ENCODE measurements at places on chromosomes 1 and 21. TPM values are rescaled to one million over a fixed set of nuclear protein-coding genes. Genes with fewer than 3 reads are reported as not detected.

GRCh38 chr1:202952818-202953217 is 5.3 kb downstream of the ADIPOR1 start:
- peak overlapping the region; percentile 63 for H3K27ac ChIP-seq
- peaks cover 24% of the 10 kb centered on the region for H3K36me3 ChIP-seq
- H3K27me3 ChIP-seq, result no peaks in the 10 kb centered on the region

GRCh38 chr1:206705191-206705590 is 20.5 kb downstream of the MAPKAPK2 start:
- H3K27ac ChIP-seq, result no peak overlapping the region
- peak overlapping the region; percentile 15 for H3K4me3 ChIP-seq
- H3K27me3 ChIP-seq, result no peaks in the 10 kb centered on the region
- DNase-seq, result no peak
- peaks cover 4% of the 10 kb centered on the region for H3K36me3 ChIP-seq

DNA sequence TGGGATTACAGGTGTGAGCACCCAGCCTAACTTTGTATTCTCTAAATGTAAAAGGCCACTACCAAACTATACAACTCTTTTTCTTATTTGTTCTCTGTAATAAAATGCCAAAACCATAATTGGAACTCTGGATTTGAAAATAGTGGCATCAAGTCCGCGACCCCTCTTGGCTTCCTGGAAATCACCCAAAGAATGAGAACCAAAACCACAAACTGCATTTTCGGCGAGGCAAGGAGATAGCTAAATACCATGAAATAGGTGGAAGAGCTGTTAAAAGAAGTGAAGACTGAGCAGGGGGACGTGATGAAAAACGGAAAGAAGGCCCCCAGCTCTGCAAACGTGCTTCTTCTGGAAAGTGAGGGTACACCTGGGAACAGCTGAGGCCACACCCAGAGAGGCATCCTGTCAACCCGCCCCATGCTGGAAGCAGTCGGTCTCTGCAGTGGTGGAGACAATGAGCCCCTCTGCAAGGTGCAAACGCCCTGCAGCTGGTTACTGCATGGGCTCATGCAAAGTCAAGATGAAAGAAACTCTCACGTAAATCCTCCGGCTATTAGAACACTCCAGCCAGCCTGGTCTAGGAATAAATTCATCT is 22.5 kb downstream of the VPS26C start:
- peaks cover 68% of the 10 kb centered on the region for H3K36me3 ChIP-seq
- H3K27me3 ChIP-seq, result no peaks in the 10 kb centered on the region
- H3K4me1 ChIP-seq, result peaks cover 67% of the 10 kb centered on the region
- H3K27ac ChIP-seq, result peak overlapping the region; percentile 65
- peak overlapping the region; percentile 67 for H3K4me3 ChIP-seq

DNA sequence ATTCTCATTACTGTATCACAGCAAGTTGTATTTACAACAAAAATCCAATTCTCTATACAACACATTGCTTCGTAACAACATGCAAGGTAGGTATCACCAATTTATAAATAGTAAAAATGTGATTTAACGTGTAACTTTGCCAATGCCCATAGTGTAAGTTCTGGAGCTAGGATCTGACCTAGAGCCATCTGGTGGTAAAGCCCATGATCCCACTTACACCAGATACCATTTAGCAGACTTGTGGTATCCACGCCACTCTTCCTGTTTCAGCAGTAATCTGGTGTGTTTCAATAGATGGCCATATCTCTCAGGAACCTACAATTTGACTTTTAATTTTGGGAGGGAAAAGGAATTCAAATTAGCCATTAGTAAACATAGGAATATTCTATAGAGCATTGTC is 10.2 kb downstream of the SETSIP start:
- no peaks in the 10 kb centered on the region for H3K36me3 ChIP-seq
- no peak overlapping the region for H3K4me3 ChIP-seq
- H3K27ac ChIP-seq, result no peak overlapping the region
- no peaks in the 10 kb centered on the region for H3K4me1 ChIP-seq
- H3K27me3 ChIP-seq, result no peaks in the 10 kb centered on the region

- no peaks in the 10 kb centered on the region for H3K36me3 ChIP-seq
- H3K27me3 ChIP-seq, result peaks cover 36% of the 10 kb centered on the region
- H3K27ac ChIP-seq, result no peak overlapping the region
- no peak for DNase-seq
- H3K4me1 ChIP-seq, result no peaks in the 10 kb centered on the region
These were observed 10.9 kb upstream of the VAMP3 start for GRCh38 chr1:7760245-7760644.

DNA sequence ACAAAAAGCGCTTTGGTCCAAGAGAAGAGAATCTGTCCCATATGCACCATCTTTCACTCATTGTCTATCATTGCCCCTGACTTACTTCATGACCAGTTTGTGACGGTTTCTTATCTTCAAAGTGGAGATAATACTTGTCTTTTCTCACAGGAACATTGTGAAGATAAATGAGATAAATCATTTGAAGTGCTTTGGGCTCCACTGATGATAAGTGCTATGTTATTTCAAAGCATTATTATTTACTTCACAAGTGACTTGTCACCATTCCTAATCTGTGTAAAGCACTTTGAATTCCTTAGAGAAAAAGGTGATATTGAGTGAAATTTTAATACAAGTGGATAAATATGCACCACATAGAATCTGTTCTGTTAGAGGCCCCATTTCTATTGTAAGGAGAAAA is 731.6 kb upstream of the PTBP2 start:
- no peak for DNase-seq
- no peaks in the 10 kb centered on the region for H3K27me3 ChIP-seq
- H3K4me3 ChIP-seq, result no peak overlapping the region
- no peak overlapping the region for H3K27ac ChIP-seq

- DNase-seq, result no peak
- peak overlapping the region; percentile 9 for H3K27ac ChIP-seq
- peaks cover 3% of the 10 kb centered on the region for H3K4me1 ChIP-seq
- H3K36me3 ChIP-seq, result no peaks in the 10 kb centered on the region
- H3K27me3 ChIP-seq, result peaks cover 3% of the 10 kb centered on the region
These were observed 7.8 kb upstream of the LRRC47 start for GRCh38 chr1:3803905-3804626.

DNA sequence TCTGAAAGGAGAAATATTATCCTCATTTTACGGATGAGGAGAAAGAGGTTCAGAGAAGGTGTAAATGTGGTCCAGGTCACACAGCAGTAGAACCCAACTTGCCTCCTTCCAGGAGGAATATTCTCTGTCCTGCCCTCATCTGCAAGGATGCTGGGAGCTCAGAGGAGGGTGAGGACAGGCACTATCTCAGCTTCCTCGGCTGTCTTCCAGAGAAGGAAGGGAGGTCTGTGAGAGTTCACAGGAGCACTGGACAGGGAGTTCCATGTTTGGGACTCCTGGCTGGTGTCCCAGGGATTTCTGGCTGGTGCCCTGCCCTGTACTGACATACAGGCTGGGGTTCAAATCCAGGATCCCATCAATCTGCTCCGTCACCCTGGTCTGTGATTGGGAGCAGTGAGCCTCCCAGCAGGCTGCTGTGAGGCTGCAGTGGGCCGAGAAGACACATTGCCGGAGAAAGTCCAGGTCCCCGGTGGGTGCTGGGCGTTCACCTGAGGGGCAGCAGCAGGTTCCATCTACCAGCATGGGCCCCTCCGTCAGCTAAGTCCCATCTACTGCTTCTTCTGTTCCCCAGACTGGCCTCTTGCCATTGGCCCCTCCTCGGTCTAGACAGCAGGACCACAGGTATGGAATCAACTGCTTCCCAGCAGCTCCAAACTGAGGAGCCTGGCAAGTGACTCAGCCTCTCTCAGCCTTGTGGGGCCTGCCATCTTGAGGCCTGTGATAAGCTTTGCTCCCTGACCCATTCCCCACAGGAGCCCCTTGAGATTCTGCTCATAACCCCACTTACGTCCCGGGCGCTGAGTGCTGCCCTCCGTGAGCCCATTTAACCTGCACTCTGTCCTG is 8.5 kb upstream of the BSND start:
- peaks cover 6% of the 10 kb centered on the region for H3K27me3 ChIP-seq
- H3K4me3 ChIP-seq, result no peak overlapping the region
- H3K36me3 ChIP-seq, result no peaks in the 10 kb centered on the region
- no peak overlapping the region for H3K27ac ChIP-seq
- peaks cover 2% of the 10 kb centered on the region for H3K4me1 ChIP-seq

DNA sequence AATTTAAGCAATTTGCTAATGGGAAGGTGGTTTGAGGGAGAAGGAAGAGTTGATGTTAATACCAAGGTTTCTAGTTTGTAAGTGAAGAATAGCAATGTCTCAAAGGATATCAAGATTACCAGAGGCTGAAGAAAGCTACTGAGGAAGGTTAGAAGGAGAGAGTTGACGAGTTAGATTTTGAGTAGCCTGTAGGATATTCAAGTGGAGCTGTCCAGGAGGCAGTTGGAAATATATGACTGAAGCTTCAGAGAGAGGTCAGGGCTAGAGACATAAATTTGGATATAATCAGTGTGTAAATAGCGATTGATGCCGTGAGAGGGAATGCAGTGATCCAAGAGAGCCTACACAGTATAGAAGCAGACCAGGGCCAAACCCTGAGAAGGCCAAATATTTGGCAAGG is 48.4 kb downstream of the PBX1 start:
- H3K4me1 ChIP-seq, result no peaks in the 10 kb centered on the region
- no peak for DNase-seq
- no peaks in the 10 kb centered on the region for H3K36me3 ChIP-seq
- no peak overlapping the region for H3K27ac ChIP-seq

DNA sequence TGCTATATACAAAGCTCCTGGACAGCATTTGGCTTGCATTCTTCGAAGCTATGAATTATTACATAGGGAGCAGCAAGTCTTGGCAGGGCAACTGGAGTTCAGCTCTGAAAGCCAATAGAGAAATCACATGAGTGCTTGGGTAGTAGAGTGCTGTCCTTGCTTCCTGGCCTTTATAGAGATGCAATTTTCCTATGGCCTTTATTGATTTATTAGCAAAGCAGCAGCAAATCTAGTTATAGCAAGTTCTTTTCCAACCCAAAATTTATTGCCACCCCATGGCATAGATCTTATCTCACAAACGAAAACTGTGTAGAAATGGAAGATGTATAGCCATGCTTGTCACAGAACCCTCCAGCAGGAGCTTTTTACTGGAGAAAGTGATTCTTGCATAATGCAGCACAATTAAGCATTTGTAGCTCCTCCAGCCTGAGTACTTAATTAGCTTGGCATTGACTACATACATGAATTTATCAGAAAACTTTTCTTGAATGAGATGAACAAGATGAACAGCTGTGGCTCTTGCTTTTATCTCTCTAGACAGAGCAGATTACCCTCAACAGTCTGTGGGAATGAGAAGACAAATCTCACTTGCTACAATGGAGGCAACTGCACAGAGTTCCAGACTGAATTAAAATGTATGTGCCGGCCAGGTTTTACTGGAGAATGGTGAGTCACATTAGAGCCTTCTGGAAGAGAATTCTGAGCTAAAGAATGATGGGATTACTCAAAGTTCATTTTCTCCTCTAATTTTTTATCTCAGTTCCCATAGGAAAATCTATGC is 170.1 kb downstream of the CRB1 start:
- DNase-seq, result no peak
- H3K27ac ChIP-seq, result no peak overlapping the region
- H3K4me1 ChIP-seq, result no peaks in the 10 kb centered on the region
- H3K27me3 ChIP-seq, result peaks cover 4% of the 10 kb centered on the region
- H3K4me3 ChIP-seq, result no peak overlapping the region
- H3K36me3 ChIP-seq, result no peaks in the 10 kb centered on the region

DNA sequence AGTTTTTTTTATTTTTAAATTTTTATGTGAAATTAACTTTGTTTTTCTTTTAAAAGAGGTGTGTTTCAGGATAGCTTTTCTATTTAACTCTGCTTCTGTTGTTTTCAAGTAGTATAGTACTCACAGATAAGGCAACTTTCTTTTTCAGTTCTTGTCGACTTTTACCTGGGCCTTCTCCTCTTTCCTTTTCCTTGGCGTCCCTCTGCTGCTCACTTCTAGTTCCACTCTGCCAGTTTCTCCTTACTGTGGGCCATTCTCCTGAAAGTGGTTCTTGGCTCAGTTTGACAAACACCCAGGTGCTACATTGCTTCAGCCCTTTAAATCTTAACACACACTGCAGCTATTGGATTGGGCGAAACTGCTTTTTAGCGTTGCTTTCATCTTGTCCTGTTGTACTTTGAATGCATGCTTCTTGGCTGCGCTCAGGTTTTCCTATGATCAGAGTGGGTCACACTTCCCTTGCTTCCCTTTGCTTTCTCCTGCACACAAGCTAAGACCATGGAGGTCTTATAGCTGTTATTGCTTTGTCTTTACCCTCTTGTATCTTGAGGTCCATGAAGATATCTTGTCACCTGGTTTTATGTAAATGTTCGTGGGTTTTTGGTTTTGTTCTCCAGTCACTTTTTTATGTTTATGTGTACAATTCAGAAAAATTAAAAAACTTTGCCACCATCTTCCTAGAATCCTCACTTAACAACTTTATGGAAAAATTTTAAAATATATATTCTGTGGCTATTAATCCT is 21.6 kb downstream of the GABPA start:
- no peak overlapping the region for H3K27ac ChIP-seq
- no peak overlapping the region for H3K4me3 ChIP-seq
- peaks cover 74% of the 10 kb centered on the region for H3K36me3 ChIP-seq
- H3K27me3 ChIP-seq, result no peaks in the 10 kb centered on the region
- peaks cover 26% of the 10 kb centered on the region for H3K4me1 ChIP-seq

DNA sequence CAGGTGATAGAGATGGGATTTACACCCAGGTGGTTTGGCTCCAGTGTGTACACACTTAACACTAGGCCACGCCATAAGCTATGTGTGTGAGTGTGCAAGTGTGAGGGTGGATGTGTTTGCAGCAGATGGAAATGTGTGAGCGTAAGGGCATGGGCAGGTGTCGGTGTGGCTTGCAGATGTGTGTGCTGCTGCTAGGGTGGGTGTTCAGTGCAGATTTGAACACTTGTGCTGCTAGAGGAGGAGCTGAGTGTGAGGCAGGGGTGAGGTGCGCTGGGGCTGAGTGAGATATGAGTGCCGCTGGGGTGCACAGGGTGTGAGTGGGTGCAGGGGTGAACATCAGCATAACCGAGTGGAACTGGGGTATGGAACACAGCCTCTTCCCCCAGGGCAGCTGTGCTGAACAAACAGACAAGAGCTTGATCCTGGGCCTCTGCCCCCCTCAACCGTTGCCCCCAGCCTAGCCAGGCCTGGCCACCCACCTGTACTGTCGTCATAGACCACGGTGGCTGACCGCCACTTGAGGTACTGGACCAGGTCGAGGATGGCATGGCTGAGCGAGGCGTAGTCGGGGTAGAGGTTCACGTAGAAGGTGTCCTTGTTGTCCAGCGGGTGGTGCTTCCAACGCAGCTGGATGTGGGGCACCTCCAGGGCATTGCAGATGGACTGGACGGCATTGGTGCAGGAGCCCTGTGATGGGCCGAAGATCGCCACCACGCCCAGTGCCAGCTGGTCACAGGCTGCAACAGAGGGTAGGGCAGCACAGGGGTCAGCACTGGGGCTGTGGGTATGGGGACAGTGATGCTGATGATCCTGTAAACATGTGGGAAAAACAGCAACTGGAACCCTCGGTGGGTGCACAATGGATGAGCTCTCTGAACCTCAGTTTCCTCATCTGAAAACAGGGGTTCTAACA is 153.9 kb downstream of the GRIK3 start:
- no peaks in the 10 kb centered on the region for H3K36me3 ChIP-seq

- H3K36me3 ChIP-seq, result peaks cover 97% of the 10 kb centered on the region
- DNase-seq, result no peak
These were observed 143.9 kb downstream of the CLIC6 start for GRCh38 chr21:34812504-34813265.

- no peaks in the 10 kb centered on the region for H3K36me3 ChIP-seq
- H3K27ac ChIP-seq, result no peak overlapping the region
- no peaks in the 10 kb centered on the region for H3K4me1 ChIP-seq
- DNase-seq, result no peak
- H3K4me3 ChIP-seq, result no peak overlapping the region
These were observed 70.8 kb upstream of the COA6 start for GRCh38 chr1:234302354-234302962.

NRDC gene
- 177 TPM for total RNA-seq

IGSF5 gene
- total RNA-seq, result not detected

PTPN14 gene
- 71.4 TPM for total RNA-seq

ATPAF1 gene
- total RNA-seq, result 42.7 TPM

AMPD1 gene
- total RNA-seq, result not detected

SLC25A34 gene
- 1.6 TPM for total RNA-seq

APCS gene
- total RNA-seq, result not detected

Measured in activated T-helper 2 cell treated with anti-CD3 and anti-CD28 coated beads, Interferon-gamma antibody, Interleukin-2, Interleukin-4, amounts not matched to agents 10 μg/mL and 5 μg/mL and 100 μg/mL, durations not matched to agents 14 hours and 24 hours and 36 hours (primary cell).